ENCODE measurements at places on chromosomes 4 and X.

DNA sequence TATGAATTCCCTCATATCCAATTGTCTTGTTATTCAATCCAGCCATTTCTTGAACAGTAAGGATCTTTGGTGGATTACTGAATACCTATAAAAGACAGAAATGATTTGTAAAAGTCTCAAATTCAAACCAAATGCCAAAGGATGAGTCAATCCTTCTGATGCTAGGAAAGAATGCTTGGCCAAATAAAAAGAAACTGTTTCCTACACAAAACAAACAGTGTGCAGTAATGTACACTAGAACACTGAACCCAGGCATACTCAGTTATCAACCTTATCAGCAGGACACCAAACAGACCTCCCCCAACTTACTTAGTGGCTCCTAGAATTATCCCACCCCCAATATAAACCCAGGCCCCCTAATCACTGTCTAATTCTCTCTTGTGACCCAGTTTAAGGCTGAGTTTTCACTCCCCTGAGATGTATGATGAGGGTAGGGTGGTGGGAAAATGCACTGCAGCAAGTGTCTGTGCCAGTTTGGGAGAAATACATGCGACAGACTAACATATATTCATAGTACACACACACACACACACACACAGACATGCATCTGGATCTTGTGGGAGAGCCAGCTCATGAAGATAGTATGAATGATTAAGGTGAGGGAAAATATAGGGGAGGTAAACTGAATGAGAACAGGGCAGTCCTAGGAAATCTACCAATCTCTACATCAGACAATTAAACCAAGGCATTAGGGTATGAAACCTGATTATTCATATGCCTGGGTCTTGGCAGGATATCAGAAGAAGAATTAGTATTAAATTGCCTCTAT lies 35.0 kb downstream of the CLDN2 start:
- no peak for DNase-seq

DNA sequence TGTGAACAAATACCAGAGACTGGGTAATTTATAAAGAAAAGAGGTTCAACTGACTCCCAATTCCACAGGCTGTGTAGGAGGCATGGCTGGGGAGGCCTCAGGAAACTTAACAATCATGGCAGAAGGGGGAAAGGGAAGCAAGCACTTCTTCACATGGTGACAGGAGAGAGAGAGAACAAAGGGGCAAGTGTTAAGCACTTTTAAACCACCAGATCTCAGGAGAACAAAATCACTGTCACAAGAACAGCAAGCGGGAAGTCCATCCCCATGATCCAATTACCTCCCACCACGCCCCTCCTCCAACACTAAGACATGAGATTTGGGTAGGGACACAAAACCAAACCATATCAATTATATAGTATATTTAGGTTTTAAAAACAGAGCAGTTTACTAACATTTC lies 30.8 kb downstream of the MOB1B start:
- DNase-seq, result no peak

DNA sequence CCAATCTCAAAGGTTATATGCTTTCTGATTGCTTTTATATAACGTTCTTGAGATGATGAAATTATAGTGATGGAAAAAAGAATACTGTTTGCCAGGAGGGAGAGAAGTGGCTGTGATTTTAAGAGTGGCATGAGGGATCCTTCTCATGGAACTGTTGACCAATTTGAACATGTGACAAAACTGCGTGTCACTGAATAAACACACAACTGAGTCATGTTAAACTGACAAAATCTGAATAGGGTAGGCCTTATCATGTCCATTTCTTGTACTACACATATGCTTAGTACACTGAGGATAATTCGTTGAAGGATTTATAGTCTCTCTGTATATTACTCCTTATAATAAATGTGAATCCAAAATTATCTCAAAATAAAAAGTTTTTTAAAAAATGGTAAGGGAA lies 22.2 kb upstream of the HSPA4L start:
- DNase-seq, result no peak

DNA sequence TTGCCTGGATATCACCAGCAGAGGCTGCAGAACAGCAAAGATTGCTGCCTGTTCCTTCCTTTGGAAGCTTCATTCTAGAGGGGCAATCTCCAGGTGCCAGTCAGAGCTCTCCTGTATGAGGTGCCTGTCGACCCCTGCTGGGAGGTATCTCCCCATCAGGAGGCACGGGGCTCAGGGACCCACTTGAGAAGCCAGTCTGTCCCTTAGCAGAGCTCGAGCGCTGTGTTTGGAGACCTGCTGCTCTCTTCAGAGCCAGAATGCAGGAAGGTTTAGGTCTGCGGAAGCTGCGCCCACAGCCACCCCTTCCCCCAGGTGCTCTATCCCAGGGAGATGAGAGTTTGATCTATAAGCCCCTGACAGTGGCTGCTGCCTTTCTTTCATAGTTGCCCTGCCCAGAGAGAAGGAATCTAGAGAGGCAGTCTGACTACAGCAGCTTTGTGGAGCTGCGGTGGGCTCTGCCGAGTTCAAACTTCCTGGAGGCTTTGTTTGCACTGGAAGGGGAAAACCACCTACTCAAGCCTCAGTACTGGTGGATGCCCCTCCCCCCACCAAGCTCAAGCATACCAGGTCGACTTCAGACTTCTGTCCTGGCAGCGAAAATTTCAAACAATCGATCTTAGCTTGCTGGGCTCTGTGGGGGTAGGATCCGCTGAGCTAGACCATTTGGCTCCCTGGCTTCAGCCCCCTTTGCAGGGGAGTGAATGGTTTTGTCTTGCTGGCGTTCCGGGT lies 57.9 kb downstream of the DKK2 start:
- no peak for DNase-seq

- DNase-seq, result no peak
Observed at GRCh38 chr4:15913631-15913970, 24.9 kb downstream of the FGFBP1 start.

DNA sequence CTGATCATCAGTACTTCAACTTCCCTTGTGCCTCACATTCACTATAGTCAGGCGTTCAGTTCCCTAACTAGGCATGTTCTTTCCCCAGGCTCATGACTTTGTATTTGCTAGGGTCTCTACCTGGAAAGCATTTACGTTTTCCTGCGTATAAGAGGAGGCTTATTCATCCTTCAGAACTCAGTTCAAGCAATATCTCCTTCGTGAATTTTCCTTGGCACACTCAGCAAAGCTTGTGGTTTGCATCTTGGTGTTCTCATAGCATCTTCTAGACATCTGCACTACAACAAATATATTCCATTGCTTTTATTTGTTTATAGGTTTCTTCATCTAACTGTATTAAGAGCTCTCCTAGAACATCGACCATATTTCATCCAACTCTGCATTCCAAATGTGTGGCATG lies 2.6 kb downstream of the CXCL6 start:
- DNase-seq, result no peak

DNA sequence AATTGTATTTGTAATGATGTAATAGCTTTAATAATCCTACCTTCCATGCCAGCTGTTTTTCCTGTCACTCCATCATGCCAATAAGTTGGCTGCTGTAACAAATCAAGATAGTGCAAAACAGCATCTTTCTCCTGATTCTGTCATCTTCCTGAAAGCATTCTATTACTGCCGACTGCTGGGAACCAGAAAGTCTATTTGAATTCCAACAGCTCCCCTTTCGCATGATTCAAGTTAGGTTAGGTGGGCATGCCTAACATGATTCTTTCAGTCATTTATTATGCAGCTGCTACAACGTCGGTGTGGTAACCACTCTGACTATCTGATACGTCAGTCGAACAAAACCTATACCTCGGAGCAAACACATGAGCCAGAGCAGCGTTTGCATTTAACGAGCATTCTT lies 127.9 kb upstream of the DMD start:
- no peak for DNase-seq

DNA sequence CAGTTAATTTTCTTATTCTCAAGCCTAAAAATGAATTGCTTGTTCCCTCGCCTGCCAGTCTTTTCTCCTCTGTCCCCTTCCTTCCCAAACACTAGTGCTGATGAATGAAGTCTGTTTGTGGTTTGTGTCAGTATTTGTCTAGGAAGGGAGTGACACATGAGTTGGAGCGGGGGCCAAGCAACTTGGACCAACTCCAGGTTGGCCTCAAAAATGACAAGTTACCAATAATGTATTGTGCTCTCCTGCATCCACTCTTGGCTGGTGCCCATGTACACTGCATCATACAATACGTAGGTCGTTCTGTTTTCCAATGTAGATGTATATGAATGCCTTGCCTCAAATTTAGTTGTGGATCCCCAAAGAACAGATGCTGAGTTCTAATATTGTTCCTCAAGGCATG lies 223.0 kb upstream of the GPC4 start:
- no peak for DNase-seq

DNA sequence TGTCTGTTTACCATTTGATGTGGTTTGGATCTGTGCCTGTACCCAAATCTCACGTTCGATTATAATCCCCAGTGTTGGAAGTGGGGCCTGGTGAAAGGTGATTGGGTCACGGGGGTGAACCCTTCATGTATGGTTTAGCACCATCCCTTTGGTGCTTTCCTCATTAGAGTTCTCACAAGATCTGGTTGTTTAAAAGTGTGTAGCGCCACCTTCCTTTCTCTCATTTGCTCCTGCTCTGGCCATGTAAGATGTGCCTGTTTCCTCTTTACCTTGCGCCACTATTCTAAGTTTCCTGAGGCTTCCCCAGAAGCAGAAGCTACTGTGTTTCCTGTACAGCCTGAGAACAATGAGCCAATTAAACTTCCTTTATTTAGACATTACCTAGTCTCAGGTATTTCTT lies 610.7 kb upstream of the ADGRL3 start:
- DNase-seq, result no peak

GRCh38 chr4:32841217-32841616 lies 2121.0 kb downstream of the PCDH7 start:
- no peak for DNase-seq

DNA sequence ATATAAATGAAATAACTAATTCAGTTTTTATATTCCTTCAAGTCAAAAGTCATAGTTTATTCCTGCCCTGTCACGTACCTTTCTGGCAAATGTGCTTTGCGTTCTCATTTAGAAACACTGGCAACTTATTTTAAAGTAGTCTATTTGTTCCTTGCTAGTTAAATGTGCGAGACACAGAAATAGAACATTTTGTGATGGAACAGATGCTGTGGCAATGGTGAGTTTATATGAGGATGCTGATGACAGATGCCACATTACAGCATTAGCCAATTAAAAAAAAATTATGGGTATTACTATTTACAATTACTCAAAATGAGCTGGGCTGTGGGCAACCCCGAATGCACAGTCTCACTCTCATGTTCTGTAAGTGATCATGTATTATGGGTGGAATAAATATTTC lies 26.1 kb upstream of the EPHA5 start:
- no peak for DNase-seq

DNA sequence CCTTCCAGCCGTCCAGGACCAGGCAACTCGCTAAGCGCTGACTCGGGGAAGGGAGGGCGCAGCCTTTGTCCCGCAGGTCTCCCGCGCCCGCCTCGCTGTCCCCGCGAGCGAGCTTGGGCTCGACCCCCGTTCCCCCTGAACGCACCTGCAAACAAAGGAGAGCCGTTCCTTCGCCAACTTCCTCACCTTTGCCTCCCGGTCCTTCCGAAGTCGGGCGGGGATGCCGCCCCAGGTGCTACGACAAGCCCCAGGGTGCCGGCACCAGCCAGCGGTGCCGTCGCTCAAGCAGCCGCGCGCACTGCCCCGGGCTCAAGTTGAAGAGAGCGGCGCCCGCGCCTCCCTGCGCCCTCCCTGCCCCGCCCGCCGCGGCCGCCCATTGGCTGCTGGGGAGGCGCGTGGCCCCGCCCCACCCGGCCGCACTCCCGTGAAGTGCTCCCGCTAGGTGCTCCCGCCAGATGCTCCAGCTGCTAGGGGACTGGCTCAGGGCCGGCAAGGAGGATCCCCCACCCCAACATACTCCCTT lies 107.1 kb downstream of the NSUN7 start:
- no peak for DNase-seq

- DNase-seq, result no peak
Observed at GRCh38 chrX:1248331-1249061, 20.1 kb upstream of the CSF2RA start.

DNA sequence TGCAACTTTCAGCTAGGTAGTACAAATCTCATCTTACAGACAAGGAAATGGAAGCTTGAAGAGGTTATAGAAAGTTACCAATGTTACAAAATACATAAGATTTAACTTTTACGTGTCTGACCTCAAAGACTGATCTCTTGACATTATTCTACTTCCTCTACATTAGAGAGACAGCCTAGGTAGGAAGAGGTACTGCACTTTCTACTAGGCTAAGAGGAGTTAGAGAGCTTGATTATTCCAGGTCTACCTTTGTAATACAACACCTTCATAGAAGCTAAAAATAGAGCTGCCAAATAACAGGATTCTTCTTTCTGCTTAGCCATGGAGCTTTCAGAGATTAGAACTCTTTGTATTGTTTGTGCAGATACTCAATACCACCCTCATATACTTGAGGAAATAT lies 147.6 kb upstream of the NPY2R start:
- no peak for DNase-seq

GRCh38 chrX:20418379-20419150 lies 151.9 kb upstream of the RPS6KA3 start:
- no peak for DNase-seq

DNA sequence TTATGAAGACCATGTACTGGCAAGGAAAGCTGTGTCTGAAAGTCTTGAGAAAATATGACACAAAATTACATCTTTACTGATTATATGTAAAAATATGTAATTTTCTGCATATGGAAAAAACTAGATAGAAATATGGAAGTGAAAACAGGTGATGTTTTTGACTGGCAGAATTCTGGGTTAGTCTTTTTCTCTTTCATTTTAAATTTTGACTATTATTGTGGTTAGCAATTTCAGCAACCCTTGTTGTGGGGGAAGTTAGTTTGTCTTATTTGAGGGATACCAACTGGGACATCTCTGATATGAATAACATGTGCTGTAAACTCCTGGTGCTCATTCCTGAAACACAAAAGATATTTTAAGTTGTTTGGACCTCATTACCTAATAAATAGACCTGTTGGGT lies 49.9 kb upstream of the CPEB2 start:
- DNase-seq, result no peak

DNA sequence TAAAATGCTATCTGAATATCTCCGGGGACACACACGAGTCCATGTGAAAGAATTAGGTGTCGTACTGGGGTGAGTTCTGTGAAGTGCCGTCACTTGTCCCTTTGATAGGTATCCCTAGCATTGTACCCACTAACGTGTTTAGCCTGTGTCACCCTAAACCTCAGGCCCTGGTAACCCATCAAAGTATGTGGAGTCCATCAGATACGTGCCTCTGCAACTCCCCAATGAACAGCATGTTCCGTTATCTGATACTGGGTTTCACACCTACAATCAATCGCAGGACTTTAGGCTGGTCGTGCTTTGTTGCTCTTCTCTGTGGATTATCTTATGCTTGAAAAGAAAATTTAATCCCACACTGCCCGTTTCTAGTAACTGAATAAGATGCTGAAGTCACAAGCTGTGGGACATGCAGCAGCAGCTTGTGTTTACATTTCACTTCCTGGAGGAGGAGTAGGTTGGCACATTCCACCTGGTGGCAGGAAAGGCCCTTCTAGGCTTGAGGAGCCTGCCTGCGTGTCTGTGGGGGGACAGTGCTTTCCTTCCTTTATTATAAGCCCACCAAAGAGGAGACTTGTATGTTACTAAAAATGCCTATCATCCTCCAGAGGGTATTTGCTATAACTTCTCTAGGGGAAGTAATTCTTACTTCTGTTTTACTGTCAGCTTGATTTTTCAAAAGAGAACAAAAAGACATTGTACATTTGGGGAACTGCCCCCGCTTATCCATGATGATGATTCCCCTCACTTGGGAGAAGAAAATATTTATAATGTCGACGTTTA lies 127.2 kb downstream of the FNIP2 start:
- no peak for DNase-seq

- no peak for DNase-seq
Observed at GRCh38 chrX:42920752-42921151, 142.8 kb upstream of the PPP1R2C start.

- DNase-seq, result no peak
Observed at GRCh38 chr4:48746608-48747362, 33.3 kb downstream of the FRYL start.
